T follicular helper cell (primary cell): ENCODE measurements at places on chromosomes 1 and 21.
A peak's percentile ranks its signal among the peaks of the same experiment; 100 is the strongest.

GRCh38 chr21:33687634-33688033 lies 45.3 kb downstream of the ITSN1 start:
- DNase-seq: no peak

DNA sequence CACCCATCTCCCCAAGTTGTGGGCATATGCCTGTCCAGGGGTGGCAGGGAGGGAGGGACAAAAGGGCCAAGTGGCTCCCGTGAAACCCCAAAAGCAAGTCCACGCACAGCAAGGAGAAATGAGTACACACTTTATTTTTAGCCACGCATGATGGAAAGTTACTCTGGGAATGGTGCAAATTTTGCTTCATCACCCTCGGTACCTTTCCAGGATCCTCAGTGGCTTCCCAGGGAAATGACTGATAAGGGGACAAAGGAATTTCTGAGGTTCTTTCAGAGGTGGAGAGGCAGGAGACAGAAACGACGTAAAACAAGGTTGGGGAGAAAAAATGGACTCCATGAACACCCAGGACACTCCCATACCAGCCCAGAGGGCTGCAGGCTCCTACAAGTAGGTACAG lies 65.8 kb downstream of the SSBP3 start:
- no peak for DNase-seq

DNA sequence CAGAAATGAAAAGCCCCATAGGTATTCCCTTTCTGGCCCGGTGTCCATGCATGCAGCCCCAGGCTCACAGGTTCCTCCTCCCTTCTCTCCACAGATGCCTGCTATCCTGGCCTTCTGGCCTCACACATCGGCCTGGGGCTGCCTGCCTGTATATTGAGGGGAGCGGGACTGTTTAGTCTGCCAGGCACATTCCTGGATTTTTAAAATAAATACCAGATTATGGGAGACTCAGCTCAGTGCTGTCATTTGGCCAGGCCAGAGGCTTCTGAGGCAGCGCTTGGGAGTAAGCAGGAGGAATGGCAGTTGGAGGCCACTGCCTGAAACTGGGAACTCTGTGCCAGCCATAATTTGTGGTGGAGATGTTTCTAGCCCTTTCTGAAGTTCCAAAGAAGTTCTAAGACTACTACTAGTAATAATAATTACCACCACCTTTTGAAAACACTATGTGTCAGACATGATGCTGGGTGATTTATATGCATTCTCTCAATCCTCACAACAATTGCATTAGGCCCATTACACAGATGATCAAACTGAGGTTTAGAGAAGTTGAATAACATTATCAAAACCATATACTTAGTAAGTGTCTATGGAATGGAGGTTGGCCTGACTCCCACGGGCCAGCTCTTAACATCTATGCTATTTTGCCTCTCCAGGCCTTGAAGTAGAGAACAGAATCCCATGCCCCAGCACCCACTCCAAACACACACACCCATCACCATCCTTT lies 107.6 kb downstream of the PLXNA2 start:
- no peak for DNase-seq

- DNase-seq: no peak
Measured at GRCh38 chr1:83554174-83554573, 444.8 kb downstream of the TTLL7 start.

- no peak for DNase-seq
Measured at GRCh38 chr1:62746086-62746808, 37.7 kb upstream of the ATG4C start.

- DNase-seq: no peak
Measured at GRCh38 chr1:229028987-229029878, 241.7 kb upstream of the RAB4A start.

DNA sequence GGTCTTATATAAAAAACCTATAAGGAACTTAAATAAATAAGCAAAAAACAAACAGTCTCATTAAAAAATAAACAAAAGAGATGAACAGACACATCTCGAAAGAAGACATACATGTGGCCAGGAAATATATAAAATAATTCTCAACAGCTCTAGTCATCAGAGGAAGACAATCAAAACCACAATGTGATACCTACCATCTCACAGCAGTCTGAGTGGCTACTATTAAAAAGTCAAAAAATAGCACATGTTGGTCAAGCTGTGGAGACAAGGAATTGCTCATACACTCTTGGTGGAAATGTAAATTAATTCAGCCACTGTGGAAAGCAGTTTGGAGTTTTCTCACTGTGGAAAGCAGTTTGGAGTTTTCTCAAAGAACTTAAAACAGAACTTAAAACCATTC lies 100.3 kb upstream of the ADAMTS5 start:
- no peak for DNase-seq

DNA sequence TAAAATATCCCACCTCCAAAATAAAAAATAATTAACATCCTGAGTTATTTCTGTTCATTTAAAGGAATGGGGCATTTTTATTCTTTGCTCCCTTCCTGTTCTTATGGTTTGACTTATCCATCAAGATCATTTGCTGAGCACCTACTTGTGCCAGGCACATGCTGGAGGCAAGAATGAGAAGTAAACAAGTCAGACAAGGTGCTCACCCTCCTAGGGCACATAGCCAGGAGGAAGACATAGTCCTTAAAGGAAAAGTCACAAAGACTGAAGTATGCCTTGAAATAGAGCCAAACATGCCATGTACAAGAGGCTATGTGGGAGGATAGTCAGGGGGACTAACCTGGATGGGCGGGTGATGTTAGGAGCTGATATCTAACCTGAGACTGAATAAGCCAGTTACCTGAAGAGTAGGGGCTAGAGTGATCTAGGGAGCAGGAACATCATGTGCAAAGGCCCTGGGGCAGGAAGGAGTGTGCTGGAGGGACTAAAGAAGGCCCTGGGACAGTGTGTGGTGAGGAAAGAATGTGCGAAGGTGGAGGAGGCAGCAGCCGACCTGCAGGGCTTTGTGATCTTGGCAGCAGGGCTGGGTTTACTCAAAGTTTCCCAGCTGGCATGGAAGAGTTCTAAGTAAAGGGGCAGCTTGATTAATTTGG lies 233.5 kb downstream of the MATN1 start:
- DNase-seq: no peak

DNA sequence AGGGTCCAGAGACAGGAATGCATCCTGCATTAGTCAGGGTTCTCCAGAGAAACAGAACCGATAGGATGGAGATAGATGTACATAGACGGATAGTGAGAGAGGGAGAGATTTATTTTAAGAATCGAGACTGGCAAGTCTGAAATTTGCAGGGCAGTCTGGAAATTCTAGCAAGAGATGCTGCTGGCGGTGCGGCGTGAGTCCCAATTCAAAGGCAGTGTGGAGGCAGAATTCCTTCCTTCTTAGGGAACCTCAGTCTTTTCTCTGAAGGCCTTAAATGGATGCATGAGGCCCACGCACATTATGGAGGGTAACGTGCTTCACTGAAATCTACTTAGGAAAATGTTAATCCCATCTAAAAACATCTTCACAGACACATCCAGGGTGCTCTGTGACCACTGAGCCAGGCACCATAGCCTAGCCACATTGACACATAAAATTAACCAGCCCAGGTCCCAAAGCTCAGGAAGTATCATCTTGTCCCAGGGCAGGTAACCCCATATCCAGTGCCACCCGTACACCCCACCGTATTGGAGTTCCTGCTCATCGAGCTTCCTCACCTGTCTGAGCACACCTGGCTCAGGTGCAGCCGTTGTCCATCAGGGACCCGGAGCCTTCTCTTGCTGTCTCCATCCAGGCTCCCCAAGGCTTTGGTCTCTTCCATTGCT lies 9.7 kb upstream of the PKNOX1 start:
- no peak for DNase-seq

- DNase-seq: no peak
Measured at GRCh38 chr1:157103268-157103667, 3.7 kb upstream of the ETV3L start.

DNA sequence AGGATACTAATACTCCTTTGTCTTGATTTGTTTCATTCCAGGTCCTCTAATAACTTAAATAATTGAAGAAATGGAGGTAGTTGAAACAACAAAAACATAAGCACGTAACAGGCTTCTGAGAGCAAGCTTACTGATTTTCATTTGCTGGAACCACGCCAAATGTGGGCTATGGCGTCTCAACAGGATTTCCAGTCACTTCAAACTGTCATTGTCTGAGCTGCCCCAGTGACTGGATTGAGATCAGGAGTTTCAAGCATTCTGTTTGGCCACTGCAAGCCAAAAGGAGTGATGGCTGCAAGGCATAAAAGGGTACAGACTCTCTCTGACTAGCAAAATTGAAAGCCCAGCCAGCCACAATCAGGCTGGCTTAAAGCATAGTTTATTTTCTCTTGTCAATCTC lies 289.9 kb downstream of the DPYD start:
- no peak for DNase-seq

DNA sequence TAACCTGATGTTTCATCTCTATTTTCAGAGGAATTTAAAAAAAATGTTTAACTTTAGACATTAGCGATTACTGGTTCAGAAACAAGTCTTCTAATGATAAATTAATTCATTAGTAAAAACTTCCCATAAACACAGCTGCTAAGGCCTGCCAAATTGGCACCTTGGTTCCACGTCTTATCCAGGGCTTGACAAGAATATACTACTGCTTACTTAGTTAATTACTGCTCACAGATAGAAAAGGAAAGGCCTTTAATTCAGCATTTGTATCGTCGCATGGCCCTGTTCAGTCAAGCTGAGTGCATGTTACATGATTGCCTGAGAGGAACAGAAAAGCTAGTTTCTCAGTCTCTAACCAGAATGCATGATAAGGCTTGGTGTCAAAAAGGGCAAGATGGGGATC lies 84.6 kb downstream of the ADGRL2 start:
- no peak for DNase-seq

DNA sequence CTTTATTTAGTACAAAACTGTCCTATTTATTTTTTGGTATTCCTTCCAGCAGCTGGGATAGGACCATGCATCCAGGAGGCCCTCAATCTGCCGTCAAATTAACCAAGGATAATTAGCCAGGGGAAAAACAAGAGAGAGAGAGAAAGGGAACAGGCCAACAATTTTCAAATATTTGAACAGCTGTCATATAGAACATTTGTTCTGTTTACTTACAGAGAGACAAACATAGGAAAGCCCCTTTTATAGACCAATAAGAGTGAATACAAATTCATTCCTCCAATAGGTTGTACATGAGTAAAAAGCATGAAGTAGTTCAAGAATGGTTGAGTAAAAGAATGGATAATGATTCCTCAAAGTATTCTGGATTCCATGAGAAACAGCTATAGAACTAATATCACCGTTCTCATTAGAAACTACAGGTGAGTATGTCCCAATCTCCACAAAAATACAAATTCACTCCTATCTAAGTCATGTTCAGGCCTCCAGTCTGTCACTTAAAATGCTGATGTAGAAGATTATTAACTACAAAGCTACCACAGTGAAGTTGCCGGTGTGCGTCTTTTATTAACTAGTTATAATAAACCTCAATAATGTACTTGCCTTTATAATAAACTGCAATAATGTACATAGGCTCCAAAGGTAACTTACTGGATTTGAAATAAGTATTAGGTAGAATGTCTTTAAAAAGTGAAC lies 64.8 kb upstream of the GNG4 start:
- no peak for DNase-seq

- no peak for DNase-seq
Measured at GRCh38 chr1:228315484-228315944, 91.1 kb downstream of the TRIM11 start.

DNA sequence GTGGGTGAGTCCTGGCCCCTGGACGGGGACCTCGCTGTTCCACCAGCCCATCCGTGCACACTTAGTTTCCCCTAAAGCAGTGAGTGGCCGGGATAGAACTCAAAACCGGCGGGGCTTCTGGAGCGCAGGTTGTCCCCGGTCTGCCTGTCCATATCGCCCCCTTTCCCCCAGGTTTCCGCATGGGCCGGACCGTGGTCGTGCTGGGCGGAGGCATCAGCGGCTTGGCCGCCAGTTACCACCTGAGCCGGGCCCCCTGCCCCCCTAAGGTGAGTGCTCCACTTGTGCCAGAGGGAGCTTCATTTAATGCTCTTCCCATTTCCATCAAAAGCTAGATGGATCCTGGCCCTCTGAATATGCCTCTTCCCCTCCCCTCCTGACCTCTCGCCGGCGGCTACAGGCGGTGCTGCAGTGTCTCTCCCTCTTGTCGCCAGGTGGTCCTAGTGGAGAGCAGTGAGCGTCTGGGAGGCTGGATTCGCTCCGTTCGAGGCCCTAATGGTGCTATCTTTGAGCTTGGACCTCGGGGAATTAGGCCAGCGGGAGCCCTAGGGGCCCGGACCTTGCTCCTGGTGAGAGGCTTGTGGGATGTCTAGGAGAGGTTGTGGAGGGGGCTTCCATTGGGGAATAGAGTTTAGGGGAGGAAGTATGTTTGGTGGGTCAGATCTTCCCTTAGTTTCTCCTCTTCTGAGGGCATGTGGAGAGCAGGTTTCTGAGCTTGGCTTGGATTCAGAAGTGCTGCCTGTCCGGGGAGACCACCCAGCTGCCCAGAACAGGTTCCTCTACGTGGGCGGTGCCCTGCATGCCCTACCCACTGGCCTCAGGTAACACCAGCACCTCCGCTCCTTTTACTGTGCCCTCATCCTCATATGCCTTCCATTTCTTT lies 683 bp downstream of the PPOX start:
- no peak for DNase-seq

- DNase-seq: no peak
Measured at GRCh38 chr1:43253876-43254275, 15.9 kb upstream of the TMEM125 start.

GRCh38 chr1:156126630-156127534 lies 12.4 kb downstream of the LMNA start:
- DNase-seq: peak; percentile 69

DNA sequence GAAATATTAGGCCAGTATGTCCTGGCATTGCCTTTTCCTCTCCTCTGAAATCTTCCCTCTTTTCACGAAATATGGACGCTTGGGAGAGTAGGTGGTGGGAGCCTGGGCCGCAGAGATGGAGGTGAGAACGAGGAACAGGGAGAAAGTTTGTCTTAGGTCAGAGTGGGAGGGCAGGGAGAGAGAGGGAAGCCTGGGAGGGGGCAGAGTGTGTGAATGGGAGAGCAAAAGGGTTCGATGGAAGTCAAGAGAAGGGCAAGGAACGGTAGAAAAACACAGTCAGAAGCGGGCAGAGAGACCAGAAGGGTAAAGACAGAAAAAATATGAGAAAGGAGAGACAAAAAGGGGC lies 1.2 kb downstream of the TRABD2B start:
- no peak for DNase-seq

DNA sequence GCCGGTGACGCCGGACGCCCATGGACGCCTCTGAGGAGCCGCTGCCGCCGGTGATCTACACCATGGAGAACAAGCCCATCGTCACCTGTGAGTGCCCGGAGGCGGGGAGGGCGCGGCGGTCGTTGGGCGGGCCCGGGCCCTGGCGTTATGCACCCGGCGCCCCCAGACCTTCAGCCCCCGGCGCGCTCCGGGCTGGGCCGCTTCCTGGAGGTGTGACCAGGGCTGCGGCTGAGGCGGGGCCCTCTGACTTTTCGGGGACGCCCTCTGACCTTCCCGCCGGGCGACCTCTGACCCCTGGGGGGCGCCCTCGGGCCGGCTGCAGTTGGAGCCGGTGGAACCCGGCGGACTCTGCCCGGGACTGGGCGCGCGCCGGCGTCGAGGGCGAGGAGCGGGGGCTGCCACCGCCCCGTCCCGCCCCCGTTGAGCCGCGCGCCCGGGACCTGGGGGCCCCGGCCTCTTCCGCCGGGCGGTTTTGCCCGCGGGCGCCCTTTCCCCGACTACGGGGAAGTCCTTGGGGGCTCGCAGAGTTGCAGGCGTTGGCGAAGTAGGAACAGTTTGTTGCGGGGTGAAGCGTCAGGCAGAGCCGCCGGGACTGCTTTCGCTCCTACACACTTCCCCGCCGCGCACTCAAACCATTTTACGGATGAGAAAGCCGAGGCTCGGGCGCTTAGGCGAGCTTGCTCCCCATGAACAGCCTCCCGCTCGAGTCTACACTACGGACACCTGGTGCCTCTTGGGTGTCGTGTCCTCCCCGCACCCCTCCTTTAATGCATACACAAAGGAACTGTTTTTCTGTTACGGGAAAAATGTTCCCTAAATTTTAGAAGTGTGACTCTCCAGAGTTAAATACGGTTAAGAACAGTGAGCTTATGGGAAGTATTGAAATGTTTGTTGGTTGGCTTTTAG lies 618 bp downstream of the TRAPPC10 start:
- peak; percentile 59 for DNase-seq
